Substantia nigra (tissue), 51 donors: ENCODE measurements at places on chromosomes 7 and 10.

GRCh38 chr7:2032876-2033407 is 199.8 kb downstream of the MAD1L1 start:
- no peak for DNase-seq

- no peak for DNase-seq
Measured at GRCh38 chr10:18759575-18759974, 100.3 kb downstream of the ARL5B start.

DNA sequence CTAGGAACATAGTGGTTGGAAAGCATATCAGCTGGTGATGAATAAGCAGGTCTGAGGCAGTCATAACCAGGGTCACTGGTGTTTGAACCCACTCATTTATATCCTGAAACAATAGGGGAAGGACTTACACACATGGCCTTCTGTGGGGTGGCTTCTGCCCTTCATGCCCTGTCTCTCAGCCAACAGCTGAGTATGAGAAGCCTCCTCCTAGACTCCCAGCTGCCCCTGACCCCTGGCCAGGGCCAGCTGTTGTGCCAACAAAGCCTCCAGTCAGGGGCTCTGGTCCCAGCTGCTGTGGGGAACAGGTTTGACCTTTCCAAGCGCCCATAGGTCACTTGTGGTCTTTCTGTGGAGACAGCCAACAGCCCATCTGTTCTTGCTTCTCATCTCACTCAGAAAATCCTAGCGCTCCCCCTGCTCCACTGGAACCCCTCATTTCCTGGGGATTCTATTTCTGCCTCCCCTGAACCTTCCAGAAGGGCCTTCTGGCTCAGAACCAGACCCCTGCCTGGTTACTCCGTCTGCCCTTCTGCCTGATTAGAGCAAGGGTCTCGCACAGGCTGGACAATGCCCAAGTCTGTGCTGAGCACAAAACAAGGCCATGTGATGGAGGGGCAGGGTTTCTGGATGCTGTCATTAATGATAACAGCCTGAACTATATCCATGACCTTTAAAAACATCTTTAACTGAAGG is 9.7 kb upstream of the PURB start:
- no peak for DNase-seq

- no peak for DNase-seq
Measured at GRCh38 chr10:76088980-76089379, 657.6 kb downstream of the LRMDA start.

DNA sequence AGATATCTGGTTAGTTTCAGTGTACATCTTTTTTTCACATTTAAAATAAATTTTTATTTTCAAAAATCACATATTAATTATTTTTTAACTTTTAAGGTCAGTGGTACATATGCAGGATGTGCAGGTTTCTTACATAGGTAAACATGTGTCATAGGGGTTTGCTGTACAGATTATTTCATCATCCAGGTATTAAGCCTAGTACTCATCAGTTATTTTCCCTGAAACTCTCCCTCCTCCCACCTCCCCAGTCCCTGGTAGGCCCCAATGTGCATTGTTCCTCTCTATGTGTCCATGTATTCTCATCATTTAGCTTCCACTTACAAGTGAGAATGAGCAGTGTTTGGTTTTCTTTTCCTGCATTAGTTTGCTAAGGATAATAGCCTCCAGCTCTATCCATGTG is 323.0 kb downstream of the C7orf25 start:
- DNase-seq: no peak

GRCh38 chr10:119292968-119293760 is 85.8 kb downstream of the GRK5 start:
- DNase-seq: no peak

DNA sequence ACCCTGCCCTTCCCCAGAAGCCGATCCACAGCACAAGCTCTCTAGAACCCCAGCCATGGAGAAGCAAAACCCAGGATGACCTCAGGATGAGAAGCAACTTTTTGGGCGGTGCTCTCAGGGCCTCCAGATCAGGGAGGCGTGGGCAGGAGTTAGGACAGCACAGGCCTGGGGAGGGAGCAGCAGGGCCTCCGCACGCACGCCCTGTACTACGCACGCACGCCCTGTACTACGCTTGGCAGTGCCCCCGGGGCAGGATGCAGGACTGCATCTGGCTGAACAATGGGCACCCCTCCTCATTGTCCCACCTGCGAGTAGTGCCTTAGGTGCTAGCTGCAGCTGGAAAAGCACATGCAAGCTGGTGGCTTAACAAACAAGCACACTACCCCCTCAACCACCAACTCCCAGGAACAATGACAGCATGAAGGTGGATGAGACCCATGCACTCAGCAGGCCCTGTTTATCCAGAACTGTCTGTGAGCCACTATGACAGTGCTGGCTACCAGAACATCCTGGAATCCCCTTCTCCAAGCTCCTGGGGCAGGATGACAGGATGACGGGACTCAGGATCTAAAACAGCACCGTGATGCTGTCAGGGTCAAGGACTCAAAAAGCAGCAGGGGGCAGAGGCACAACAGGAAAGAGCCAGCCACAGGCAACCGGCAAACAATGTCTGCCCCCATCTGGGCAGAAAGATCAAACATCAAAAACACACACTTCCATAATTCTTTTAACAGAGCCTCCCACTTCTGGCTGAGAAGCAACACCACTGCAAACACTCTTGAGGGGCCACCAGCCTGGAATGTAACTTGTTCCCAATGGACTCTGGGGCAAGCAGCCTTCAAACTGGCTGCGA is 11.8 kb downstream of the PODXL start:
- DNase-seq: peak; percentile 19
